Activated CD8-positive, alpha-beta memory T cell treated with anti-CD3 and anti-CD28 coated beads, Interleukin-2, amount 50 U/mL, for 4 hours (primary cell): ENCODE measurements at places on chromosomes 7 and 10.

DNA sequence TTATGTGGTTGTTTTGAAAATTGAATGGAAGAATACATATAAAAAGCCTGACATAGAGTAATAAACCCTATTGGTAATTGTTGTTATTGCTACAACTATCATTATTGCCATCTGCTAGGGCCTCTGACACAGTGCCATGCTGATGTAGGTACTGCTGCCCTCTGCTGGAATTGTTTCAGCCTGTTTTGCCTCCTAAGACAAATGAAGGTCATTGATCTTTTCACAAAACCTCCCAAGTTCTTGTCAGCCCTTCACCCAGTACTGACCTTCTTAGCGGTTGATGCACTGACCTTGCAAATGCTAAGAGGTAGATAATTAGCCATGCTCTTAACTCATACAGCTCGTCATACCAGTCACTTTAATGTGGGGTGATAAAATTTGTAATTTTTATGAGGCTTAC, 975.2 kb downstream of the SORCS1 start:
- DNase-seq, result no peak

- DNase-seq, result no peak
Observed at GRCh38 chr7:158001003-158001402, 586.6 kb downstream of the PTPRN2 start.

GRCh38 chr10:93072713-93073538, 767 bp upstream of the CYP26A1 start:
- DNase-seq, result no peak

DNA sequence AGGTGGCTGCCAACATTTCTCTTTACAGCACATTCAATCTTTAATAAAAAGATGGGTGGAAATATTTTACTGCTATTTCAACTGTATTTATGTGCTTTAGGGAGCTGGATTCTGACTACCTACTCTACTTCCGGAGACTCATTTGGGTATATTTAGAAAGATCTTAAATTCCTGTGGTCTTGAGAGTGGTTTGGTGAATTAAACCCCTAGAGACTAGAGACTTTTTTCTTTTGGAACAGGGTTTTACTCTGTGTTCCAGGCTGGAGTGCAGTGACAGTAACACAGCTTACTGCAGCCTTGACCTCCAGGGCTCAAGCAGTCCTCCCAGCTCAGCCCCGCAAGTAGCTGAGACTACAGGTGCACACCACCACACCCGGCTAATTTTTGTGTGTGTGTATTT, 79.0 kb upstream of the HABP2 start:
- DNase-seq, result no peak

GRCh38 chr7:441684-442421, 77.8 kb downstream of the PDGFA start:
- no peak for DNase-seq

GRCh38 chr7:19116121-19117090, 1.0 kb downstream of the TWIST1 start:
- no peak for DNase-seq

GRCh38 chr7:51301806-51302205, 14.8 kb downstream of the COBL start:
- no peak for DNase-seq
